ENCODE measurements at places on chromosomes 7 and 10. TPM values are rescaled to one million over a fixed set of nuclear protein-coding genes. Genes with fewer than 3 reads are reported as not detected.

CNPY1 gene
- not detected for polyA plus RNA-seq

DENND2A gene
- polyA plus RNA-seq = 12.2 TPM

EBF3 gene
- 7.5 TPM for polyA plus RNA-seq

WNT8B gene
- 0.09 TPM for polyA plus RNA-seq

CRPPA gene
- polyA plus RNA-seq = 1.8 TPM

OR2A42 gene
- 0.34 TPM for polyA plus RNA-seq

ETV1 gene
- polyA plus RNA-seq = 30.6 TPM

TMEM139 gene
- 36.2 TPM for polyA plus RNA-seq

AKR1C8 gene
- 0.13 TPM for polyA plus RNA-seq

NPFFR1 gene
- polyA plus RNA-seq = 0.31 TPM

GRK5 gene
- 38.8 TPM for polyA plus RNA-seq

OPN1SW gene
- polyA plus RNA-seq = 0.18 TPM

GNAI1 gene
- 25.4 TPM for polyA plus RNA-seq

UNC5B gene
- 10.5 TPM for polyA plus RNA-seq

CAMK1D gene
- 8.4 TPM for polyA plus RNA-seq

MPP7 gene
- polyA plus RNA-seq = 16.2 TPM

GALNT17 gene
- polyA plus RNA-seq = 2.7 TPM

NPY gene
- polyA plus RNA-seq = 59.0 TPM

PLEKHA8 gene
- polyA plus RNA-seq = 7.3 TPM

ADRA2A gene
- 5.4 TPM for polyA plus RNA-seq

CFTR gene
- polyA plus RNA-seq = 53.1 TPM

PSD gene
- polyA plus RNA-seq = 62.0 TPM

ZNF277 gene
- polyA plus RNA-seq = 27.4 TPM

GPR22 gene
- 2.5 TPM for polyA plus RNA-seq

GLCCI1 gene
- polyA plus RNA-seq = 13.8 TPM

HPSE2 gene
- 6.9 TPM for polyA plus RNA-seq

PRPS1L1 gene
- not detected for polyA plus RNA-seq

ADIRF gene
- polyA plus RNA-seq = 11.4 TPM

TAS2R4 gene
- polyA plus RNA-seq = 2.6 TPM

ABI1 gene
- 50.1 TPM for polyA plus RNA-seq

MKI67 gene
- polyA plus RNA-seq = 26.5 TPM

H2BK1 gene
- not detected for polyA plus RNA-seq

IFIT1B gene
- polyA plus RNA-seq = 0.34 TPM
